ENCODE measurements at places on chromosomes 13 and 19.

- no peak for DNase-seq
These were observed 988.6 kb downstream of the PCDH17 start for GRCh38 chr13:58620176-58620575.

DNA sequence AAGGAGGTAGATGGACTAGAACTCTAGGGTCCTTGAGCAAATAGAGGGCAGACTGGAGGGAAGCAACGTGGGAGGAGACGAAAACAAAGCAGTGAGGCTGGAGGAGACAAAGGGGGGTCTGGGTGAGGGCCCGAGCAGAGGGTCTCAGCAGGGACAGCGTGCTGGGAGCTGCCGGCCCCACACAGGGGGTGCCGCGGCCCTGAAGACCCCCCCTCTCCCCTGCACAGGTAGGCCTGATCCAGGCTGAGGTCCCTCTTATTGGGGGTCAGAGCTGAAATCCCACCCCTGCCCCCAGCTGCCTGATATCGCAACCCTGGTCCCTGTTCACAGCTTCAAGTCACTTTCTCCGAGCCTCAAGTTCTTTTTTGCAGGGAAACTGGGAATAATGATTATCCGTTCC lies 8.7 kb downstream of the EPS8L1 start:
- DNase-seq: no peak

GRCh38 chr13:112651311-112651710 lies 38.5 kb upstream of the ATP11A start:
- no peak for DNase-seq

DNA sequence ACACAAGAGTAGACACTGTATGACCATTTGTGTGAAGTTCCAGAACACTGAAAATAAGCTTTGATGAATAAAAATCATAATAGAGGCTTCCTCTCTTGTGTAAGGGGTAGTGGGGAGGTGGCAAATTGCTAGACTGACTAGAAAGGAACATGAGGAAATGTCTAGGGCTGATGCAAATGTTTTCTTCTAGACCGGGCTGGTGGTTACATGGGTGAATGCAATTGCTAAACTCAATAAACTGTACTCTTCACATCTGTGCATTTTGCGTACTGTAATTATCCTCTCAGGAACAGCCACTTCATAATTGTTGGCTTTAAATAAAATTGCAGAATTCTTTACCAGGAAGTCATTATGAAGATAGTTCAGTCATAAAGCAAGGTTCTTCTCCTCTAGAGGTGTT lies 5.2 kb upstream of the KBTBD7 start:
- no peak for DNase-seq

- DNase-seq: no peak
These were observed at the start of gene TNFSF11 for GRCh38 chr13:42574011-42574410. Gene TNFSF11 (plus strand): TSS chr13:42574152. CDS start chr13:42574304, 152 bp downstream.

GRCh38 chr13:39371706-39372105 lies 231.3 kb downstream of the LHFPL6 start:
- DNase-seq: no peak

- DNase-seq: no peak
These were observed 2.7 kb upstream of the CCDC97 start for GRCh38 chr19:41307090-41307875.

DNA sequence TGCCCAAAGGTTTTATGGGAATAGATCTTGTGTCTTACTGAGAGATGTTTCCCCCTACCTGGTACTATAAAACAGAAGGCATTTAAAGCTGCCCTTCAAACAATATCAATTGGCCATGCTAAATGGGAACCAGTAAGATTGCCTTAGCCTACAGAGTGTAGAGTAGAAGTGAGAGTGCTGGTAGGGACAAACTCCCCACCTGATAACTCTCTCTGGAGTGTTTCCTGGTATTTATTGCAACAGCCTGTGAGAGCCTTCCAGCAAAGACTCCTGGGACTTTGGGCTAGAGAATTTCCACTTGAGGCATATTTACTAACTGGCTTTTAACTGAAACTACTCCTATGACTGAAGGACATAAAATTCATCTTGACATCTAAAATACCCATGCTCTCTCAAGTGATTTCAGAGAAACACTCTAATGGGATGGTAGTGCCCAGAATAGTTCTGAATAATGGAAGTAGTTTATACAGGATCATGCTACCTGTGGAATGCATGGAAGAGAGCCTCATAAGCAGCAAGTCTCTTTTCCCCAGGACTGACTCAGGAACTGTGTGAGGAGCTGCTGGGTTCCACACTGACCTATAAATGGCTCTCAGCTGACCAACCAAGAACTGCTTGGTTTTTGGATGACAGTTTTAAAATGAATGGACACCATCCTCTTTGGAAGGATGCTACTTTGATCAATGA lies 132.7 kb upstream of the SLITRK5 start:
- DNase-seq: no peak

- DNase-seq: no peak
These were observed 23.6 kb downstream of the CYP2B6 start for GRCh38 chr19:41014643-41015042.

DNA sequence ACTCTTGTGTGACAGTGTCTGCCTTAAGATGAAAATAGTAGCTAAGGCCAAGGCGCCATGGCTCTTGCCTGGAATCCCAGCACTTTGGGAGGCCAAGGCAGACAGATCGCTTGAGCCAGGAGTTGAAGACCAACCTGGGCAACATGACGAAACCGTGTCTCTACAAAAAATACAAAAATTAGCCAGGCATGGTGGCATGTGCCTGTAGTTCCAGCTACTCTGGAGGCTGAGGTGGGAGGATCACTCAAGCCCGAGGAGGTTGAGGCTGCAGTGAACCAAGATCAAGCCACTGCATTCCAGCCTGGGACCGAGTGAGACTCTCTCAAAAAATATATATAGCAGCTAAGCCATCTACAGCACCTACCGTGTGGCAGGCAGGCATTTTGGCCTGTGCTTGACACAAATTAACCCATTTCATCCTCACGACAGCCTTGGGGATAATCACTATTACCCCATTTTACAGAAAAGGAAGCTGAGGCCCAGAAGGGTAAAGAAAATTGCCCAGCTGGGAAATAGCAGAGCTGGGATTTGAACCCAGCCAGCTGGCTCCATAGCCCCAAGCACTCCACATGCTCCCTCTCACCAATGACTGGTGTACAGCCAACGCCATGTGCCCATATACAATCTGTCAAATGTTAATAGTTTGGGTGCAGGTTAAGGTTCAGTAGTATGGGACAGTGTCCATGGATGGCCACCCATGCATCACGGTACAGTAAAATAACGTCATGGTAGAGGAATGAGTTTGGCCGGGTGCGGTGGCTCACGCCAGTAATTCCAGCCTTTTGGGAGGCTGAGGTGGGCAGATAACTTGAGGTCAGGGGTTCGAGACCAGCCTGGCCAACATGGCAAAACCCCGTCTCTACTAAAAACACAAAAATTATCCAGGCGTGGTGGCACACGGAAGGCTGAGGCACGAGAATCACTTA lies 3.1 kb downstream of the SLC1A5 start:
- DNase-seq: no peak

DNA sequence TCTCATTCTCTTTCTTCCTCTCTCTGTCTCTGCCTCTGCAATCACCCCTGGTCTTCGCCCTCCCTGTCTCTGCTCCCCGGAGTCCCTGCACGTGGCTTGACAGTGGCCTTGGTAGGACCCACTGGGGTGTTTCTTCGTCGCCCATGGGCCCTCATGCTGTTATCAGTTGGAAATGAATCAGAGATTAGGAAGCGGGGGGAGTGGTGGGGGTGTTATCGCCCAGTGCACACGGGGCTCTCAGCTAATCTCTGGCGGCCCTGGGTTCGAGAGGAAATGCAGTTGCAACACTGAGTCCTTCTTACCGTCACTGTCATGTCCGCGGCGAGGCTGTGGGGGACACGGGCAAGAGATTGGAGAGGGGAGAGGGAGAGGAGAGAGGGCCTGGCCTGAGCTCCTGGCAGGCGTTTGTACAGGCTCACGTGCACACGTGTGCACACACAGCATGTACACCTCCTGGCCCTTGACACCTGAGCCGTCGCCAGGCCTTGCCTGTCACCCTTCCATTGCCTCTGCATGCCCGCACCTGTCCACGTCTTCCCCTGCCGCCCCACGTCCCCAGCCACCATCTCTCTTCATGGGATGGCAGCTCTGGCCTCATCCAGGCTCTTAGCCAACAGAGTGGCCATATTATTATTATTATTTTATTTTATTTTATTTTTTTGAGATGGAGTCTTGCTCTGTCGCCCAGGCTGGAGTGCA lies 37.8 kb upstream of the SLC7A10 start:
- DNase-seq: no peak

DNA sequence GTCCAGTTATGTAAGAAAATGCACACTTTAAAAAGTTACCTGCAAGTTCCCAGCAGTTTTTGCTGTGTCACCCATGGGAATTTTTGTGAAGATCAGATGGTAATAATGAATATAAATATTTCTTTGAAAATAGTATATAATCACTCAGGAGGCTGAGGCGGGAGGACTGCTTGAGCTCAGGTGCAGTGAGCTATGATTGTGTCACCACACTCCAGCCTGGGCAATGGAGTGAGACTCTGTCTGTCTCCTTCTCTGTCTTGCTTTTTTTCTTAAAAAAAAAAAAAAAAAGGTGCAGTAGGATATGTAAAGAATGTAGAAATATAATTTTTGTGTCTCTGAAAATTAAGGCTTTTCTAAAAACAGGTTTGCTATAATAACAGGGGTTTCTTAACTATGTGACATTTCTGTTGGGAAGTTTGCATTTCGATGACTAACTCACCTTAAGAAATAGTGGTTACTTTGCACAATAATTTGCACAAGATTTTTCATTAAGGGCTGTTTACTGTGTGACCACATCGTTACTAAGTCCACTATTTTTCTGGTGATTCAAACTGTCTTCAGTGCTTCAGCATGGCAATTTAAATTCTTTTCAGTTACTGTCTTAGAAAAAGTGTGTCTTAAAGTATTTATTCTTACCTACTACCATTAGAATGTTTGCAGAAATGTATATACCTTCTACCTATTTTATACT lies 37.3 kb downstream of the DNAJC3 start:
- no peak for DNase-seq

DNA sequence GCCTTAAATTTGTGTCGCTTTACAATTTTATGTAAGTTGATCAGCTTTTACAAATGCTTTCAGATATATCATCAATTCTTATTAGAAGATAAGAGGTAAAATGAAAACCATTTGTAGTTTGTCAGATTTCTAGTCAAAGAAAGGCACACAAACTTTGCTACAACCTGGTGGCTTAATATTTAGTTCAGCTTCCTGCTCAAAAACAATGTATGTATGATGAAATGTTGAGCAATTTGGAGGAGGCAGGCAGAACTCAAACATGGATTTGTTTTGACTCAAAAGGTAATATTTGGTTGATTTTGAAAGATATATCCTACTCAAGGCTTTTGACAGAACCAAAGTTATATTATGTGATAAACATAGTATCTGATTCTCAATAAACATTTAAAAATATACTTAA lies 24.2 kb downstream of the NEK5 start:
- DNase-seq: no peak

GRCh38 chr13:30266756-30267155 lies 40.6 kb downstream of the KATNAL1 start:
- DNase-seq: no peak

GRCh38 chr13:23960566-23961156 lies 63.4 kb upstream of the C1QTNF9B start:
- no peak for DNase-seq

GRCh38 chr19:10639836-10640235 lies 14.3 kb upstream of the ILF3 start:
- no peak for DNase-seq

GRCh38 chr13:105625691-105626090 lies 909.8 kb downstream of the EFNB2 start:
- DNase-seq: no peak

DNA sequence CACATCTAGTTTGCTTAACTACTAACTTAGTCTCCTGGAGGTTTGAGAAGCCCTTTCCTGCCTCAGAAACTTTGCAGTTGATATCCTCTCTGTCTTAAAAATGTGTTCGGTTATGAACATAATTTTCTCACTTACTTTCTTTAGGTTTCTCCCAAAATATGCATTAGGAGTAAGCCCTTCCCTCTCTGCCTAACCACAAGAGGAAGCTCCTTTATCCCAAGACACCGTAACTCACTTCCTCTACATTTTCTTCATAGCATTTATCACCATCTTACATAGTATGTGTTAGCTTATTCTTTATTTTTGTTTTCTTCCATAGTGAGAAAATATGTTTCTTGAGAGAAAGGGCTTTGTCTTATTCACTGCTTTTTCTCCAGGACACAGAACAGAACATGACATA lies 952.5 kb upstream of the ATXN8OS start:
- DNase-seq: no peak

GRCh38 chr13:77508959-77509620 lies 26.4 kb upstream of the SCEL start:
- DNase-seq: no peak

DNA sequence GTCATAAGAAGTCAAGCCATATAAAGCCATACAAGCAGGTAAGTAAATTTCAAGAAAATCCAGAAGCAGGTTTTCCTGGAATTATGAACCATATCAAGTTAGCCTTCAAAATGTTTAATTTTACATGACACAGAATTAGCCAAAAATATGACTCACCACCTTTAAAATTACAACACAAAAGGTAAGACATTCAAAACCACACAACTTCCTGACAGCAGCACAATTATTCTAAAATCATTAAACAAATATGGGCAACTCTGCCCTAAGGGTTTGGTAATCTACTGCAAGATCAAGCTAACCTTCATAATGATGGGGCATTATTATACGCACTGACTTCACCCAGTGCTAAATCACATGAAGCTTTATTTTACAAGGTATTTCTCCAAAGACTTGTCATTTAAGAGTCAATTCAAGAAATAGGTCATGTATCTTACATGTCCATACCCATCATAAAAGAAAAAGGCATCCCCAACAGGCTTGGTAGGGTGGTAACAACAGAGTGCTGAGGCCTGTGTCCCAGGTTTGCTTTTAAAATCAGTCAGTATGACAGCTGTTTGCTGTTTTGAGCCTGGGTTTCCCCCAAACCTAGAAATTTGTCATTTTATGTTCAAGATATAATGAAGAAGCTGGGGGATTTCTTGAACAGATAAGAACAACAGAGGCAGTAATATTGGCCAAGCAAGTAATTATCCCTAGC lies 15.2 kb downstream of the RCBTB1 start:
- no peak for DNase-seq

DNA sequence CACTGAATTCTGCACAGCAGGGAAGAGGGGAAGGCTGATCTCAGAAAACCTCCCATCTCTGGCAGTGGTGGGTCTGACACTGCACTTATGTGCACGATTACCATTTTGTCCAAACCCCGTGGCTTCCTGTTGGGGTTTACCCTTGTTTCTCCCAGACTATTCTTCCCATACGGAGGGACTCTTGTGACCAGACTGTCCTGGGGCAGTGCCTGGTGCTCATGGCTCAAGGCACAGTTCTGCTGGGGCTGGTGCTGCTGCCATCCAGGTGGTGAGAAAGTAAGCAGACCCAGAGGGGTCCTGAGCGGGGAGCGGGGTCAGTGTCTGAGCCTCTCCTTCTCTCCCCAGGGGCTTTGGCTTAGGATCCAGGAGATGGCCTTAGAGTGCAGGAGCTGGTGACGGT lies 5.1 kb upstream of the SIGLEC9 start:
- no peak for DNase-seq

- DNase-seq: no peak
These were observed 30.1 kb downstream of the ZNF677 start for GRCh38 chr19:53224606-53225005.

Measured in stimulated activated CD8-positive, alpha-beta memory T cell treated with anti-CD3 and anti-CD28 coated beads, Interleukin-12 subunit alpha, Interleukin-12 subunit beta, amount 100 ng/mL, for 1 hour (primary cell).